ENCODE measurements at places on chromosomes 16 and 17. TPM values are rescaled to one million over a fixed set of nuclear protein-coding genes. Genes with fewer than 3 reads are reported as not detected.

DNA sequence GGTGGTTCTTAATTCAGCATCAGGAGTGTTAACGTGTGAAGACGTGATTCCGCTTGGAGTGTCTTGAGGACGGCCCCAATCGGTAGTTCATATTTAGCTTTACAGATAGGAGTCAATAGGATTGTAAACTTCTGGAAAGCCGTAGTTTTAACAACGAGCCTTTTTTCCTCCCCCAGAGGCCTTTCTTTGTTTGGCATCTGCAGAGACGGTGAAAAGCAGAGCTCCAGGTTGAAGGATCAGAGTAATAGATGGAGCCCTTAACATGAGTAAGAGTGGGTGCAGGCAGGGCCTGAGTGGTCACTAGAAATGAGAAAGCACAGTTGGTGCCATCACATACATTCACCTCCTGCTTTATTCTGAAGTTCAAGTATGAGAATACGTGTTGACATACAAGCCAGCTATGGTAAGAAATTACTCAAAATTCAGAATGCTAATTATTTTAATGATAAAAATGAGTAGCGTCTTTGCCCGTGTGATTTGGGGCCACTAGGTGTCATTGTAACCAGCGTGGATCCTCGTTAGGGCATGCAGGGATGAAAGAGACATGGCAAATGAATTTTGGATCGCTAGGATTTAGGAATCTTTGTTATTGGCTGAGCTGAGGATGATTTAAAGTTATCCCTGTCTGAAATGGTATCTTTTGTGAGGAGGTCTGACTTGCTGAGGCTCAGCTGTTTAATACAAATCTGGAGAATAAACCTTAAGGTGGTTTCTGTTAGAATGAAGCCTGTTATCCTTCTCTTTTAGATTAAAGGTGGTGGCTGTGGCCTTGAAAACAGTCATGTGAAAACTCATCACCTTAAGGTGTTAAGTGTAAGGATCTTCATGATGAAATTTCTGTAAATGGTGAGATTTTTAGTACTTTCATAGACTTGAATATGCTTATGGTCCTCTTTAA is 18.6 kb downstream of the PRCD start:
- H3K4me3 ChIP-seq: peak overlapping the region; percentile 98
- DNase-seq: no peak
- H3K27ac ChIP-seq: peak overlapping the region; percentile 97
- H3K27me3 ChIP-seq: no peaks in the 10 kb centered on the region

The CACNG3 gene
- not detected for total RNA-seq

GRCh38 chr16:15487336-15488284 is 53.2 kb downstream of the BMERB1 start:
- H3K4me3 ChIP-seq: no peak overlapping the region
- no peaks in the 10 kb centered on the region for H3K27me3 ChIP-seq
- H3K27ac ChIP-seq: no peak overlapping the region

The CX3CL1 gene
- total RNA-seq: not detected

The PIRT gene
- not detected for total RNA-seq

DNA sequence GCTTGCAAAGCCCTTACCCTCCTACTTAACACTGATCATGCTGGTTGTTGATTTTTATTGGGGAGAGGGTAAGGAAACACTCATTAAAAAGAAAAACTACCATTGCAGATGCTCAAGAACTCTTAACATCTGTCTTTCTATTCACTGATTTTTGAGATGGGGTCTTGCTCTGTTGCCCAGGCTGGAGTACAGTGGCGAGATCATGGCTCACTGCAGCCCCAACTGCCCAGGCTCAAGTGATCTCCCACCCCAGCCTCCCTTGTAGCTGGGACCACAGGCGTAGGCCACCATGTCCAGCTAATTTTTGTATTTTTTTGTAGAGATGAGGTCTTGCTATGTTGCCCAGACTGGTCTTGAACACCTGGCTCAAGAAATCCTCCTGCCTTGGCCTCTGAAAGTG is 14.5 kb downstream of the EMC8 start:
- H3K36me3 ChIP-seq: peaks cover 27% of the 10 kb centered on the region
- no peak for DNase-seq
- H3K27ac ChIP-seq: no peak overlapping the region
- H3K27me3 ChIP-seq: no peaks in the 10 kb centered on the region

DNA sequence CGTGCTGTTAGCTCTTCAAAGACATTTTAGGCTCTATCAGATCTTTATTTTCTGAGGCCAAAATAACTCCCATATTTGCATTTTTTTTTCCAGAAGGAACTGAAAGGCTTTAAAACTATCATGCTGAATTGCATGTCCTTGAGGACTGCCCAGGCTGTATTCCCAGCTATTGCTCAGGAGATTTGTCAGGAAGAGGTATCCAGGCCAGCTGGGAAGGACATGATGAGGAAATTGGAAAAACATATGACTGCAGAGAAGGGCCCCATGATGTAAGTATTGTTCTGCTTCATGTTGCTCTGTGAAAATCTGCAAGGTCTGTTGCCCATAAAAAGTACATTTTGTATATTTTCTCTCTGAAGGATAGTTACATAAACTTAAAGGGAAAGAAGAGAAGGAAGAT is 5.7 kb downstream of the CDC6 start:
- no peak for DNase-seq
- peaks cover 51% of the 10 kb centered on the region for H3K36me3 ChIP-seq
- H3K4me1 ChIP-seq: peaks cover 45% of the 10 kb centered on the region
- H3K4me3 ChIP-seq: no peak overlapping the region
- no peak overlapping the region for H3K27ac ChIP-seq

GRCh38 chr17:36030956-36031355 is 13.2 kb upstream of the CCL23 start:
- no peaks in the 10 kb centered on the region for H3K36me3 ChIP-seq
- no peaks in the 10 kb centered on the region for H3K4me1 ChIP-seq
- peaks cover 32% of the 10 kb centered on the region for H3K27me3 ChIP-seq
- no peak for DNase-seq

Measured in activated T-helper 1 cell treated with anti-CD3 and anti-CD28 coated beads, Interleukin-12 subunit alpha, Interleukin-12 subunit beta, Interleukin-2, Interleukin-4 antibody, amounts not matched to agents 30 ng/mL and 10 ng/mL and 1 ng/mL, durations not matched to agents 14 hours and 24 hours and 36 hours (primary cell).